ENCODE measurements at places on chromosomes 6 and 20.

GRCh38 chr6:220721-221475 lies 71.4 kb upstream of the DUSP22 start:
- DNase-seq: no peak

GRCh38 chr6:22320750-22321149 lies 23.9 kb upstream of the PRL start:
- DNase-seq: no peak

GRCh38 chr6:3617681-3618311 lies 133.7 kb downstream of the PXDC1 start:
- no peak for DNase-seq

GRCh38 chr20:17169585-17170136 lies 57.2 kb upstream of the PCSK2 start:
- no peak for DNase-seq

- DNase-seq: no peak
Measured at GRCh38 chr6:80742481-80742880, 636.0 kb downstream of the BCKDHB start.

GRCh38 chr6:4693173-4693970 lies 82.8 kb upstream of the CDYL start:
- DNase-seq: no peak

DNA sequence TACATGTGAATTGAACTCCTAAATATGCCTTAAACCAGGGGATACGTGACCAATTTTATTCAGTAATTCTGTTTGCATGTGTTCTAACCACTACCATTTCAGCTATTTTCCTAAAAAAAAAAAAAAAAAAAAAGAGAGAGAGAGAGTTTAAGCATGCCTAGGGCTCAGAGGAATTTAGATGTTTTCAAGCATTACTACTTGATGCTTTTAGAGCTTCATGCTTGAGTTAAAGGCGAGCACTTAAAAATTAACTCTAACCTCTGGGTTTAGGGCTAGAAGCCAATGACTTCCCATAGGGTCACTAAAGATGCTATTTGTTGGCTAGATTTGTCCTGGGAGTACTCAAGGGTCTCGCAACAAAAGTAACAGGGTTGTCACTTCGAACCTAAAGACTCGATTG lies 217.7 kb downstream of the ATXN1 start:
- no peak for DNase-seq

GRCh38 chr6:112155886-112156285 lies 68.5 kb downstream of the FAM229B start:
- DNase-seq: no peak

DNA sequence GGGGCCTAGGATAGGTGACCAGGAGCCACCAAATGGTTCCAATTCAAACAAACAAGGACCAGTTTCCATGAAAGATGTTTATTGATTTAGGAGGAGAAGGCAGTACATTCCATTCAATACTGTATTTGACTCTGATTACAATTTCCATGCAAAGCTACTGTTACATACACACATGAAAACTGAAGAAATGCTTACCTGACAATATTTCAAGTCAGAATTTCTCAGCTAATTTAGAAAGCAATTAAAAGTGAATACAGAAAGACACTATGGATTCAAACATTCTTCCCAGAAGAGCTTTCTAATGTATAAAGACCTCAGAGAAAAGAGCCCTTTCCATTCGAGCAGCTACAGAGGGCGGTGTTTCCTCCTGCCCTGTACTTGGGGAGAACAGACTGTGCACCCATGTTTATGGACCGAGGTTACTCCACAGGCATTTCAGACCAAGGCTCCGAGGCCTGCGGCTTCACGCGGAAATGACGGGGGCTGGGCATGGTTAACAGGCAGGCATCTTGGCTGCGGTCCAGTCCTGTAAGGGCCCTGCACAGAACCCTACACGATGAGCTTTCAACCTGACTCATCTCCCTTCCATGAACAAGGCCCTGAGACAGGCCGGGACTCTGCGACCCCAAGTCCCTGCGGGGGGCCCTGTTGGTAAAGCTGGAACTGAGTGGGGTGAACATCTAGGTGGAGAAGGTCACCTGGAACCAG lies 25.7 kb upstream of the TCFL5 start:
- DNase-seq: no peak

DNA sequence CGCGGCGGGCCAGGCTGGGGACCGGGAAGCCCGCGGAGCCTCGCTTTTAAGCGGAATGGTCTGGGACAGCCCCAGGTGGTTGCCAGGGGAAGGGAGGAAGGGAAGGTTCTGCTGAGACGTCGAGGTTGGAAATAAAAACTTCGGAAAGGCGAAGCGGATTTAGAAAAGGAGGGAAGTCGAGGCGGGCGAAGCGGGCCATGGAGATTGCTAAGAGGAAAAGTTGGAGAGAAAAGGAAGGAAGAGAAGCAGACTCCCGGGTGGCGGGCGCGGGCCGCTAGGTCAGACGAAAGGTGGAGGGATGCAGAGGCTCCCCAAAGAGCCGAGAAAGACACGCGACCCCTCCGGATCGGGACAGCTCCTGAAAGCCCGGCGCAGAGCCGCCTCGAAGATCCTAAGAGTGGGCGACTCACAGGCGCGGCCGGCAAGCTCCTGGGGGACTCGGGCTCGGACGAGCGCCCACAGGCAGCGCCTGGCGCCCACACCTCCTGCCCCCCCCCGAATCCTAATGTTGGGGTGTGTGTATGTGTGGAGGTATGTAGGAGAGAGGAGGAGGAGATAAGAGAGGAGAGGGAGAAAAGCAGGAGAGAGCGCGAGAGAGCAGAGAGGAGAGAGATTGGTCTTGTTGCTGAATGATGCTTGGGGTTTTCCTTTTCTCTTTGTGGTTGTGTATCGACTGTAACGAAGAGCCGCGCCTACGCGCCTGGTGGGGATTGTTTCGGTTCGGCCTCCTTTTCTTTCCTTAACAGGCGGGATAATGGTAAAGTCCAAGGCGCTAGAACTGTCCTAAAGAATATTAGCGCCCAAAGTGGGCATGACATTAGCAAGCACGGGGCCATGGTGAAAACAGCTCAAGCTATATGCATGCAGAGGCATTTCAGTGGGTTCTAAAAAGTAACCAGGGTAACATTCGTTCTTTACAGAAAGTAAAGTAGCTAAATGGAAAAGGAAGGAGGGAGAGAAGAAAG lies 1.5 kb downstream of the TFAP2B start:
- no peak for DNase-seq

GRCh38 chr6:16688984-16689636 lies 72.2 kb downstream of the ATXN1 start:
- DNase-seq: no peak

- no peak for DNase-seq
Measured at GRCh38 chr20:60359010-60359409, 400.8 kb downstream of the CDH26 start.

- no peak for DNase-seq
Measured at GRCh38 chr20:2814587-2815051, at the start of gene C20orf141. TSS of gene C20orf141 (plus strand) at chr20:2814987. CDS start at chr20:2815185, 198 bp downstream.

GRCh38 chr6:3151691-3152090 lies 5.7 kb downstream of the TUBB2A start:
- DNase-seq: no peak

GRCh38 chr6:66896415-66896814 lies 1189.4 kb upstream of the EYS start:
- DNase-seq: no peak

- DNase-seq: no peak
Measured at GRCh38 chr20:387520-387919, 7.0 kb downstream of the TRIB3 start.

GRCh38 chr6:38080360-38080759 lies 260.8 kb downstream of the ZFAND3 start:
- no peak for DNase-seq

DNA sequence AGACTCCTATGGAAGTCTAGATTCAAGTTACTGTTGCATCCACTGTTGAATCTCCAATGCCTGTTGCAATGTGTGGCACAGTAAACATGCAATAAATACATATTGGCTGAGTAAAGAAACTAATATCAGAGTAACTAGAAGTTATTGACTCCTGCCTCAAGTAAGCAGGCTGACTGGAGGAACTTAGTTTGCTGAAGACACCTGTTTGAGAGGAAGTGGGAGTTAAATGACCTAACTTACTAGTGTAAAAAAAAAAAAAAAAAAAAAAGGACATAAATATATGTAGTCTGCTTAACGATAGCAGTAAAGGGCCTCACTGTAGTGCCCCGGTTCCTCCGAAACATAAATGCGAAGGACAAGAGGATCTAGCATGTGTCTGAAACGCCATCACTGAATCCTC lies 249.8 kb upstream of the PRDM1 start:
- DNase-seq: no peak

DNA sequence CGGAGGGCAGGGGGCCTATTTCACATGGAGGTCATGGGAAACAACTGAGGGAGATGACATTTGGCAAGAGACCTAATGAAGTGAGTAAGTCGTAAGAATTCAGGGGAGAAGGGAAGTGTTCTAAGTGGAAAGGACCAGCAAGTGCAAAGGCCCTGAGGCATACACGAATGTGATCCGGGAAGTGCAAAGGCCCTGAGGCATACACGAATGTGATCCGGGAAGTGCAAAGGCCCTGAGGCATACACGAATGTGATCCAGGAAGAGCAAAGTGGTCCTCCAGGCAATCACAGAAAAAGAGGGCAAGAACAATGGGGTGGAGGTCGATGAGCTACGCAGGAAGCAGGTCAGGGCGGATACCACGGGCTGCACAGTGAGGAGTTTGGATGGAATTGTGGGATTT lies 24.2 kb upstream of the EXOC2 start:
- DNase-seq: no peak

- no peak for DNase-seq
Measured at GRCh38 chr6:131765804-131766135, 42.0 kb upstream of the ENPP1 start.

DNA sequence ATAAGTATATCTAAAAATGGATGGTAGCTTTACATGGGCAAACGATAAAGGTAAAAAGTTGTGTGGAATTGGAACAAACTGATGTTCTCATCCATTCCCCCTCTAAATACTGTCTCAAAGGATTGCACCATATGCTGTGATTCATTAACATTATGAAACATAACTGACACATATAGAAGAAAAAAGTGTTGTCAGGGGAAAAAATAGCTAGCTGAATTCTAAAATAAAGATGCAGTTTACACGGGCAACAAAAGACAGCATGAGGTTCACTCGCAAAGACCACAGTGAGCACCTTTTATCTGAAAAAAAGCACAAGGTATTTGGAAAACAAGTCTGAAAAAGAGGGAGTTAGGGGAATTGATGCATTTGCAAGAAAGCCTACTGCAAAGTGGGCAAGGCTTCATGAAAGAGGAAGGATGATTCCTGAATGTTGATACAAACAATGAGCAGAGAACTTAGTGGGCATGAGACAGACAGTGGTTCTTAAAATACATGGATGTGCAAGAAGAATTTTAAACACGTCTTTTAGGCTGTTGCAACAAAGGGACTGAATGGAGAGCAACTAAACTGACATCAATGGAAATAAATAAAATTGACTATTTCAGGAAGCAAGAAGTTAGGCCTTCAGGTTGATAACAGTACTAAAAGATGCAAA lies 280.9 kb downstream of the KIF16B start:
- DNase-seq: no peak

DNA sequence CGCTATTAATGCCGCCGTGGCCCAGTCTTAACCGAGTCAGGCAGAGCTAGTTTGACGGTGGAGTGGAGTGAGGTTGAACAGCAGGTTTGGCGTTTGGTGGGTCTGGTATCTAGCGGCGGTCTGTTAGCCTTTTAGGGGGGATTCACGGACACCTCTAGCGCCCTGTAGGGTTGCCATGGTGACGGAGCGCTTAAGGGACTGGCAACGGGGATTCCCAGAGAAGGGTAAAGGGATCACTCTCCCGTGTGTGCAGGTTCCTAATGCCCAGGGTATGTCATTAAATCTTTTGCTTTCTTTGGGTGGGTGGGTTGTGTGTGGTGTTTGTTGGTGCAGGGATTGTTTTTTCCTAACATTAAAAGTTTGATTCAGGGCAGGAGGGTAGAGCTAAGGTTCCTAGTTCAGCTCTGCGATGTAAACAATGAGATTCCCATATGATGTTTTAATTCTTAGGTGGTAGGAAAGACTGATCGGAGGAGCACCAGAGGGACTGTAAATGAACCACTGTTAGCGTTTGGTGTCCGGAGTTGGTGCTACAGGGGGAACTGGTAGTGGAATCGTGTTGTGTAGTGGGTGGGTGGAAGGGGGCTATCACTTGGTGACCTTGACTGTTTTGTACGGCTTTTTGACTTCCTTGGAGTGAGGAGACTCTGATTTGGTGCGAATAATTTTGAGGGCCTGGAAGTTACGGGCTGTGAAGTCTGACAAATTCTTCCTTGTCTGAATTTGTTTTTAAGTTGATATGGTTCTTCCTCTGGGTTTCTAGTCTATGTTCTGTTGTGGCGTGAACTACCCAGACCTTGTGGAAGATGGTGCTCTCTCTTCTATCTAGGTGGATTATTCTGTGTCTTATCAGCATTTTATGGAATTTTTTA lies 5.0 kb downstream of the BRD2 start:
- DNase-seq: no peak

DNA sequence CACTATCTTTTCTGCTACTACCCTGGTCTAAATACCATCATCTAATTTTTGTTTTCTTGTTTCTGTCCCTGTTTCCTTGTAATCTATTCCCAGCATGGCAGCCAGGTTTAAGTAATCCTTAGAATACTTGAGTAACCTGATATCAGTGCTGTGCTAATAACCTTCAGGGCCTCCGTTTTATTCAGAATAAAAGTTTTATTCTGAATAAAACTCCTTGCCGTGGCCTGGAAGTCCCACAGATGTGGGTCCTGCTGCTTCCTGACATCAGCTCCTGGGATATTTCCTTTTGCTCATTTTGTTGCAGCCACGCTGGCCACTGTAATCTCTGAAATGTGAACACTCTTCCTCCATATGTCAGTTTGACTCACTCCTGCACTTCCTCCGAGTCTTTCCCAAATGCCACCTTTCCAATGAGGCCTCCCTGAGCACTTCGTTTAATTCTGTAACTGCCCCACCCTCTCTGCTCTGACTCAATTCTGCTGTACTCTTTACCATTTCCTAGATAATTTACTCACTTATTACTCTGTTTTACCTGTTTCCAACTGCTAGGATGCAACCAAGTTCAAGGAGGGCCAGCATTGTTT lies 114.0 kb upstream of the FOXA2 start:
- DNase-seq: no peak

GRCh38 chr6:16800942-16801341 lies 39.7 kb upstream of the ATXN1 start:
- DNase-seq: no peak

DNA sequence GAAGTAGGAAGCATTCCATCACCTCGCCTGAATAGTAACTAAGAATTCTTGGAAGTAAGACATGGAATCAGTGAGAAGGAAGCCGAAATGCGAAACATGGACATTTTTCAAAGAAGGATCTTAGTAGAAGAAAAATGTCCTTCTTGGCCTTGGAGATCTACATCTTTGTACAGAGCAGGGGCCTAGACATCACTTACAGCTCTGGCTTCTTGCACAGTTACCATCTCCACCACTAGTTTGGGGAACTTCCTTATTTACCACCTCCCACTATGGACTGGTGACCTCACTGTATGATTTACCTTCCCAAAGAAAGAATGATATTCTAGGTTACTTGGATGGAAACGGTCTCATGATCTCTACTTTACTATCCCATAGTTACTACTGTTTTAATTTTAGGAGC lies 15.7 kb downstream of the CASS4 start:
- no peak for DNase-seq

DNA sequence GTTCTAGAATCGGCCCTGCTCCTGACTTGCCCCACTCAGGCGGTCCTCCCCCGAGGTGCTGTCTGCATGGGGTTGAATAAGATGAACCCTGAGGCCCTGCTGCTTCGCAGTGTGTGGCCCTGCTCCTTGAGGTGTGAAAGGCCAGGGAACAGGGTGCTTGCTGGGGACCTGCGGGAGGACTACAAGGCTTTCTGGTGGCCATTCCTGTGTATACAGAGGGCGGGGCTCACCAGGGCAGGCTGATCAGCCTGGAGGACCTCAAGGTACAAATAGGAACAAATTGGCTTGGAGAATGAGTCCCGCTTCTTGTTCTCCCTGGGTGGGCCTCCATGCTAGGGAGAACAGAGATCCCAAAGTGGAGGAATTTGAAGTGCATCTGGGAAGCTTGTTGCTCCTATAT lies 5.7 kb downstream of the NOTCH4 start:
- no peak for DNase-seq
